Psoas muscle (tissue), 8 donors: ENCODE measurements at places on chromosomes 3 and 15. TPM values are rescaled to one million over a fixed set of nuclear protein-coding genes. Genes with fewer than 3 reads are reported as not detected.

AADACL2 gene
- not detected for total RNA-seq

SUCNR1 gene
- 0.18 TPM for total RNA-seq

SLC9C1 gene
- 0.22 TPM for total RNA-seq

MUC13 gene
- total RNA-seq, result not detected

IGSF11 gene
- total RNA-seq, result 8.5 TPM

CPOX gene
- 6.9 TPM for total RNA-seq

FANCD2OS gene
- not detected for total RNA-seq

TERC gene
- total RNA-seq, result 0.75 TPM

TGM4 gene
- not detected for total RNA-seq

OGG1 gene
- total RNA-seq, result 7.3 TPM

ECE2 gene
- not detected for total RNA-seq

CISH gene
- 75.1 TPM for total RNA-seq

NR2E3 gene
- not detected for total RNA-seq

C3orf33 gene
- total RNA-seq, result 4.4 TPM

AMT gene
- total RNA-seq, result 2.3 TPM

SLC6A1 gene
- total RNA-seq, result 1.9 TPM

PLA1A gene
- 6.6 TPM for total RNA-seq

SCAANT1 gene
- not detected for total RNA-seq
